ENCODE measurements at places on chromosomes 2 and 18.
A peak's percentile ranks its signal among the peaks of the same experiment; 100 is the strongest.

GRCh38 chr2:239952665-239953417 is 72.3 kb downstream of the NDUFA10 start:
- DNase-seq = no peak

DNA sequence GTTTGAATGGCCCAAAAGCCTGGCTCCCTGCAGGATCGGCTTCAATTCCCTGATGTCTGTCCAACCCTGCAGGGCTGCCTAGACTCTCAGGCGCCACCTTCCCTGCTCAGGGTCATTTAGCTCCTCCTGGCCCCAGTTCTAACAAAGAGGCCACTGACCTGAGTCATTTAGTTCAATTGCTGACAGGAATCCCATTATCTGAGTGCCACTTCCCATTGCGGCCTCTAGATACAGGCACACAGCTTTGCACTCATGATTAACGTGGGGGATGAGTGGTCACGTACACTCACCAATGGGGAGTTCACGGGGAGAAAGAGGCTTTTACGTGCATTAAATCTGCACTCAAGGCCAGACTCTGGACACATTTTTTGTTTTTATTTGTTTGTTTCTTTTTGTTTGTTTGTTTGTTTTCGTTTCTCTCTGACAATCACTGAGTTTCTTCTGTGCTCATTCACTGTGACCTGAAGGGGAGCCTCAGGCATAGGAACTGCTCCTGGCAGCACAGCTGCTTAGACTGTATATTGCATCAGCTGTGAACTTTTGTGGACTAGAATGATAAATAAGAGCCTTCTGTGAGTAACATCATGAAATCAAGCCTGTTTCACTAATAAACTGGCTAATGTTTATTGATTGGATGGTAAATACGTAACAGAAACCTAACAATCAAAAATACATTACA is 118.9 kb upstream of the CTNNA2 start:
- no peak for DNase-seq

GRCh38 chr2:203484266-203485112 is 50.6 kb downstream of the RAPH1 start:
- DNase-seq = peak; percentile 9

DNA sequence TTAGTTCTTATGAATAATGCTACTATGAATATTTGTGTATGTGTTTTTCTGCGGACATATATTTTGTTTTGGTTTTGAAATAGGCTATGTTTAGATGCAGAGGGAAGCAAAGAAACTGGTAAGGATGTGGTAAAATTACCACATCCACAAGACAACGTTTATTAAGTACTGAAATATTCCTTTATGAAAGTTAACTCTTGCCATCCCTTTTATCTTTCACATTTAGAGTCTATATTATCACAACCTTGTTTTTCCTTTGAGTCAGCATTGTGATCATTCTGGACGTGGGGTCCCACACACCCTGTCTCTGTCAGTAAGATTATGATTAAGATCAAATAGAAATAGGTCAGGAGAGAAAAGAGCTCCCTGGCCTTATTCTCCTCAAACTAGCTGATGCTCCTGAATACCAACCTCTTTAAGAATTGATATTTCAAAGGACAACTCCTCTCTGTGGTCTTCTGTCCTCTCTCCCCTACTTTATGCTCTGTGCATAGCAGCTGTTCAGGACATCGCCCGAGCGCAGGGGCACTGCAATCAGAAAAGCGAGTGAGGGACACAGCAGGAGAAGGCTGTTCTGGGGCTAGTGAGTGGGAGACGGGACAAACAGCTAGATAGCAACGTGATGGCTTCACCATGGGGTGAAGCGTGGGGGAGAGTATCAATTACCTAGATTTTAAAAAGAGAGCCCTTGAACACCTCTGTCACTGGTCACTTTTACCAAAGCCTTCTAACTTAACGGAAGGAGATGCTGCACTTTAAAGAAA is 12.2 kb downstream of the METAP1D start:
- DNase-seq = no peak

DNA sequence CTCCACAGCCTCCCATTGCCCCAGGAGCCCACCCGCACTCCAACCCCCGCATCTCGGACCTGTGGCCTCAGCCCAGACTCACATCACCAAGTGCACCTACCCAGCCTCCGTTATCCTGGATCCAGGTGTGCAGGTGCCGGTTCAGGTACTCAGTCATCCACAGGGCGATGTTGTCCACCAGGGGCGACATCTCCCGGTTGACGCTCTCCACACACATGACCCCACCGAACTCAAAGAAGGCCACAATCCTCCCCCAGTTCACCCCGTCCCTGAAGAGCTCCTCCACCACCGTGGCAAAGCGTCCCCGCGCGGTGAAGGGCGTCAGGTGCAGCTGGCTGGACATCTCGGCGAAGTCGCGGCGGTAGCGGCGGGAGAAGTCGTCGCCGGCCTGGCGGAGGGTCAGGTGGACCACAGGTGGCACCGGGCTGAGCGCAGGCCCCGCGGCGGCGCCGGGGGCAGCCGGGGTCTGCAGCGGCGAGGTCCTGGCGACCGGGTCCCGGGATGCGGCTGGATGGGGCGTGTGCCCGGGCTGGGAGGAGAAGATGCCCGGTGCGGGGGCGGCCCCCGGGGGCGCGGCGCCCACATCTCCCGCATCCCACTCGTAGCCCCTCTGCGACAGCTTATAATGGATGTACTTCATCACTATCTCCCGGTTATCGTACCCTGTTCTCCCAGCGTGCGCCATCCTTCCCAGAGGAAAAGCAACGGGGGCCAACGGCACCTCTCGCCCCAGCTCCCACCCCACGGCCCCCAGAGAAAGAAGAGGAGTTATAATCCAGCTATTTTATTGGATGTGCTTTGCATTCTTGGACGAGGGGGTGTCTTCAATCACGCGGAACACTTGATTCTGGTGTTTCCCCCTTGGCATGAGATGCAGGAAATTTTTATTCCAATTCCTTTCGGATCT is 1.3 kb downstream of the BCL2 start:
- no peak for DNase-seq

DNA sequence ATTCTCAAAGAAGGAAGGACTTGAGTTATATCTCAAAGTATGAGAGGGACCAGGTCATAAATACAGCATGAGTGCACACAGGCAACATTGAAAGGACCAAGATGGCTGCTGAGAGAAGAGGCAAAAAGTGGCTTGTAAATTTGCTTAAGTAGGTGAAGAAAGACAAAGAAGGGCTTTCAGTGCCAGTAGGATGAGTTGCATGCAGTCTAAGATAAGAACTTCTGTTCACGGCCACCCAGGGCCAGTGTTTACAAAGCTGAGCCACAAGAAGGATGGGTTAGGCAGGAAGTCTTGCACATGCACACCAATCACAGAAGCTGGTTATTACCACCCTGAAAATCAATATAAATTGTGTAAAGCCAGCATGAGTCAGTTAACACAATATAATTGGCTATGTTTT is 3.1 kb upstream of the ABCB11 start:
- DNase-seq = no peak

DNA sequence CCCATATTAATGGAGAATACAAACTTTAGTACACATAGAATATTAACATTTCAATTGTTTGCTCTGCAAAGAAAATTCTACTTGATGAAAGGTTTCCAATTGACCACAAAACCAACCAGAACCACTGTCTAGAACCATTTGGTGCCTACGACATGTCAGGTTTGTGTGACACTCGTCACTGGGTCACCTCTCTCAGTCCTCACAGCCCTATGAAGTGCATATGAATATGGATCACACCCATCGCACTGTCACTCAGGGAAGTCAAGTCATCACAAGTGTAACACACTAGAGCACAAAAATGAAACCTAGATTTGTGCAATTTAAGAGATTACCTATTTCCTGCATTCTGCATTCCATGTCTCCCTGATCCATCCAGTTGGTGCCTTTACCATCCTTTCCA is 43.7 kb downstream of the PTPN2 start:
- DNase-seq = no peak

DNA sequence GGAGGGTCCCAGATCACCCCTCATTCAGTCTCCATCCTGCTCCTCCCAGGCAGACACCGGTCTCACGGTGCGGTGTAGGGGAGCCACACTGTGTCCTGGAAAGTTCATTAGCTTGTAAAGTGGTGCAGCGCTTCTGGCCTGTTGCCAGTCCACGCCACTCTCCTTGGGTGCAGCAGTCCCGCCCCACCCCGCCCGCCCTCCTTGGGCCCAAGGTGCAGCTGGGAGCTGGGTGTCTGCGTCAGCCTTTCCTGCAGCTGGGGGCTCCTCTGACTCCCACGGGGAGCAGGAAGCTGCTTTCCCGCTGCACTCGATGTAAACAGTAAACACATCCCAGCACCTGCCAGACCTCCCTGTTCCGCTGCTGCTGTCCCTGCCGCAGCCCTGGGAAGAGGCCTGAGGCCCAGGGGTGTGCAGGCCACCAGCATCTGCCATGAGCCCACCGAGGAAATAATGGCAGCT is 53.8 kb upstream of the ASB18 start:
- DNase-seq = no peak

GRCh38 chr2:127485694-127486071 is 40.6 kb downstream of the IWS1 start:
- no peak for DNase-seq

GRCh38 chr2:3443506-3444084 is 64.1 kb downstream of the TRAPPC12 start:
- DNase-seq = no peak

DNA sequence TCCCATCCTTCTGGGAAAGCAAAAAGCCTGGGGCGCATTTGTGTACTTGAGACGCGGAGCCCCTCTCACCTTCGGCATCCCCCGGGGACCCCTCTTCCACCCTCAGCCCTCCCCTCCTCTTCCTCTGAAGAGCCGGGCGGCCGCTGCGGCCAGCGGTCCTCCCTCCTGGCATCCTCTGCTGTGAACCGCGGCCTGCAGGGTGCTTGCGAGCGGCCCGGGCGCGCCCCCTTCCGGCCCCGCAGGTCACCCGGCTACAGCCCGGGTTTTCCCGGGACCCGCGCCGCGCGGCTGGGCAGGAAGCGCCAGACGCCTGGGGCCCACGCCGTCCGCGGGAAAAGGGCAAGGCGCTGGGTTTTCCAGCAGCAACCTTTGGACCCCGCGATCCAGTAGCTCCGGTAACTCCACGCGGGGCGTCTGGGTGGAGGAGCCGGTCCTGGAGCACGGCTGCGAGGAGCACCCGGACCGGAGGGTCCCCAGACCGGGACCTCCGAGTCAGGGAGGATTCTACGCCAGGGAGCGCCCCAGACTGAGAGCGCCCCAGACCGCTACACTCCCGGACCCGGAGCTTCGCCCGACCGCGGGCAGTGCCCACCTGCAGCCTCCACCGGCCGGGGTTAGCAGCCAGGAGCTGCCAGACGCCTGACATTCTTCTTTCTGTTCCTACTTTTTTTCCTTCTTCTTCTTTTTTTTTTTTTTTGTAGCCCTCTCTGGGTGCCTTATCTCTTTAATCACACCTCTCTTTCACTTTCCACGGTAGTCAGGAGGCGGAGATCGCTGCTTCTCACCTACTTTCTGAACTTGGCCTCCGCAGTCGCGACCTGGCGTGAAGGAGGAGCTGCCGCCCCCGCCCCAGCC is at the start of gene IL18R1:
TSS of gene IL18R1 (plus strand) at position 271 of the 855 bp plus-strand sequence. CDS start 6,865 bp downstream, outside the sequence.
- peak; percentile 28 for DNase-seq

DNA sequence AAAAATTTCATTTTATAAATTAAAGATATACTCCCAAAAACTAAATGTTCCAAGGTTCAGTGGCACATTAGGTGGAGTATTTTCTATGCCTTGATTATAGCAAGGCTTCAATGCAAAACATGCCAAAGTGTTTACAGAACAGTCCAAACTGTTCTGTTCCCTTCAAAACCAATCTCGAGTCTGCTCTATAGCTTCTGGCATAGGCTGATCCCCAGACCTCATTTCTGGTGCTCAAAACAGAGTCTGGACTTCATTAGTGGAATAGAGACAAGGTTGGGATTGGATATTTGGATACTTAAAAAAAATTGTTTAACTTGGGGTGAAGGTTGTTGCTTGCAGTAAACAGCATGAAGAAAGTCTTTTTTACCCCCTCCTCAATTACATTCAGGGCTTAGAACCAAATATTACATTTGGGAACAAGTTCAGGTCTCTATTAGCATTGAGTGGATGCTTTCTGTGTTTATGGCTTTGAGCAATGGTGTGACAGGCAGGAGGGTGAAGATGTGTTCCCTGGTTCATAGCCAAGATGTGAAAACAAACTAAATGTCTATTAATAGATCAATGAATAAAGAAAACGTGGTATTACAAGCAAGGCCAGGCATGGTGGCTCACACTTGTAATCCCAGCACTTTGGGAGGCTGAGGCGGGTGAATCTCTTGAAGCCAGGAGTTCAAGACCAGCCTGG is 208.1 kb upstream of the RND3 start:
- DNase-seq = no peak
